KBM-7 (cell line): ENCODE measurements at places on chromosomes 3 and 15.

DNA sequence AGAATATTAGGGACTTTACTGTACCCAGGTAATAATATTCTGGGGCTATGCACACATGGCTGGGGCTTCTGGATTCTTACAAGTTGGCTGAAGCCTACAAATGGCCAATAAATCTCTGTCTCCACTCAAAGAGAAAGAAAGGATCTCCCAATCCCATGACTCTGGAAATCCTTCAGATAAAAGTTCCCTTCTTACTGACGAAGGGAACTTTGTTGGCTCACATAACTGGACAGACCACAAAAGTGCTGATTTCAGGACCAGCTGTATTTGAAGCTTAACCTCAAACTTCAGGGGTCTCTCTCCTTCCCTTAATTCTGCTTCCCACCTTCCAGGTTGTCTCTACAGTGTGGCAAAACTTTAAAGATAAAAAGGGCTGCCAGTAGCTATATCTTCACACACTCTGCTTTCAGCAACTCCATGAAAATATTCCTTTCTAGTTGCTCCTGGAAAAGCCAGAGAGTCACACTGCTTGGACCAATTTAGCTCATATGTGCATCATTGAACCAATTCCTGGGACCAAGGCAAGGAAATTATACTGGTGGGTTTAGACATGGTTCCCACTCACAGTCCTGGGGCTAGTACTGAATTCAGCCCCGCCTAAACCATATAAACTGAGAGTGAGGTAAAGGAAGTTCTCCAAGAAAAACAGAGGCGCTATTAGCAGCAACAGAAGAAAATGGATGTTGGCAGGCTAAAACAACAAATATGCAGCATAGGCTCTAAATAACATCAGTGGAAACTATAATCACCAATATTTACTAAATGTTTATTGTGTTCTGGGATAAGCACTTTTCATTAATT lies 290.0 kb upstream of the GADL1 start:
- no peak for DNase-seq

GRCh38 chr3:57998366-57999283 lies 9.6 kb upstream of the FLNB start:
- DNase-seq: peak; percentile 51

- DNase-seq: no peak
These were observed 1438.2 kb downstream of the ZPLD1 start for GRCh38 chr3:103873021-103873420.

DNA sequence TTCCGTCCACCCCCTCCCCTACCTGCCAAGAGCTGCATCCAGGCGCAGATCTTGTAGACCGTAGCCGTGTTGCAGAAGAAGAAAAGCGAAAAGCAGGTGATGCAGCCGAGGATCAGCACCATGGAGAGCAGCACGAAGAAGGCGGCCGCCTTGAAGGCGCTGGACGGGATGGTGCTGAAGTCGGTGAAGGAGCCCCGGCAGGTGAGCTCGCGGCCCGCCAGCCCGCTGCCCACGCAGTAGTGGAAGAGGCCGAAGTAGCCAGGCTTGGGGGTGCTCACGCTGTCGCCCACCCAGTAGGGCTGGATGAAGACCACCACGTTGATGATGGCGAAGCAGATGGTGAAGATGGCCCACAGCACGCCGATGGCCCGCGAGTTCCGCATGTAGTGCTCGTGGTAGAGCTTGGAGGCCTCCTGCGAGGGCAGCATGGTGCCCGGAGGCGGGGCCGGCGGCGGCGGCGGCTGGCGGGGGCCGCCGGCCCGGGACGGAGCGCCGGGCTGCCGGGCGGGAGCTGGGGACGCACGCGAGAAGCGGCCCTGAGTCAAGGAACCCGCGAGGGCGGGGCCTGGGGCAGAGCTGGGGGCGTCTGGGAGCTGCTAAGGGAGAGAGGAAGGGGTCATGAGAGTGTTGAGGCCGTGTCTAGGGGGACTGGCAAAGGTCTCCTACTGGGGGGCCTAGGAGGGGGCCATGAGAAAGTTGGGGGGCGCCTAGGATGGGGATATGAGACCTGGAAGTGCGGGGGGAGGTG lies 1.2 kb downstream of the LHFPL4 start:
- DNase-seq: peak; percentile 58

DNA sequence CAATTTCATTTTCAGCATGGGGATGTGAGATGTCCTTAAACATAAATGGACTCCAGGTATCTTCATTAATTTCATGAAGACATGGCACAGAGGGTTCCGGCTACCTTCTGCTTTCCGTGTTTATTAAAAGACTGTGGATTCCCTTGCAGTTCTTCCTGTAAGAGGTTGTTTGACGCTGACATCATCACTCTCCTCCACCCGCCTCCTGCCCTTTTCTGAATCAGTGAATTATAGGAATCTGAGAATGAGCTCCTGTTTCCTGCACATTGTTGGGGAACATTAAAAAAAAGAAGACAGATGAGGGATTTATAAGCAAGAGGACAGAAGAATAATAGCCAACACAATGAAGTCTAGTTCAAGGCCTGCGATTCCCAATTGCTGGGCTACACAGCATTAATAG lies 191.3 kb downstream of the LPP start:
- DNase-seq: no peak

DNA sequence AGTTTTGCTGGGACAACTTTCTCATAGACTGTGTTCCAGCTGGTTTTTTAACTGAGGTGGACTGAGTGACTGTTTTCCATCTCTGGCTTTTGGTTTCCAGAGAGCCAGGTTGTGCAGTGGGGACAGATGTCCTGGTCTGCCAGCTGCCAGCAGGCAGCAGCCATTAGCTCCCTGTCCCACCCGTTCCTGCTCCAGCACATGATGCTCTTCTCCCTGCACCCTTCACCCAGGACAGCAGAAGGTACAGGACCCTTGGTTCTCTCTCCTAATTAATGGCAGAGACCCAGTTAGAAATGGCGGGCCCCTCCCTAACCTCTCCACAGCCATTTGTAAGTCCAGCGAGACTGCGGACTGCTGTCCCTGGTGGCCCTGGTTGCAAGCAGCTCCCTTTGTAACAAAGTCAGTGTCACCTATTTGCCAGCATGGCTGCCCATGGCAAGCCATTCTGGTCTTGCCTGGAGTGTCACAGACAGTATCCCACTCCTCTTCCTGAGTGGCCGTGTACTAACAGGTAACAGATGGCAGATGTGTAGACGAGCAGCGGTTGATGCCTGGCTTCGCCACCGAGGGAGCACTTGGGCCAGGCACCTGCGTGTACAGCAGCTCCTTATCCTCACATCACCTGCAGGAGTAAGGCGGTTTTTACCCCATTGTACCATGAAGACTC lies 148.3 kb downstream of the DNAJB8 start:
- DNase-seq: no peak

DNA sequence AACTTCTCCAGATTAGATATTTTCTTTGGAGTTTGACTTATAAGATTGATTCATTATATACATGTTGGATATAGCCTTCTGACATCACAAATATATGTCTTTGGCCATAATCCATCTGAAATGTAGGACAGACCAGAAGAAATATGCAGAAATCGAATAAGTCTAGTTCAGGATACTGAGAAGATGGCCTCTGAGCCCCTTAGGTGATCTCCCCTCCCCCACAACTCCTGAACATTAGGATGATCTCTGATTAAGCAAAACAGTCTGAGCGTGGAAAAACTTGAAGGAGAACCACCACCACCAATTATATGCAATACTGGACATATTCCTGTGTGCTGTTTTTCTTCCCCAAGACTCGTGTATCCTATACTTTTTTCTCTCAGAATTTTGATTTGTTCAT lies 3.2 kb downstream of the SETD5 start:
- no peak for DNase-seq

- DNase-seq: no peak
These were observed 47.1 kb downstream of the CORO2B start for GRCh38 chr15:68625853-68626252.

DNA sequence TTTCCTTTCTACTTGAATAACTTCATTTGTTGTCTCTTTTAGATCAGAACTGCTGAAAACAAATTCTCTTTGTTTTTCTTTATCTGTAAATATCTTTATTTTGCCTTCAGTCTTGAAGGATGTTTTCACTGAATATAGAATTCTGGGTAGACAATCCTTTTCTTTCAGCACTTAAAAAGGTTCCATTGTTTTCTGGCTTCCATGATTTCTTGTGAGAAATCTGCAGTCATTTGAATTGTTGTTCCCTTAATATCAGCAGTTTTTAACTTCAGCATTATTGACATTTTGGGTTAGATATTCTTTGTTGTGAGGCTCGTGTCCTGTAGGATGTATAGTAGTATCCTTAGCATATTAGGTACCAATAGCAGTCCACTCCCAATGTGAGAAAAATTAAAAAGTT lies 65.8 kb downstream of the SV2B start:
- DNase-seq: no peak

DNA sequence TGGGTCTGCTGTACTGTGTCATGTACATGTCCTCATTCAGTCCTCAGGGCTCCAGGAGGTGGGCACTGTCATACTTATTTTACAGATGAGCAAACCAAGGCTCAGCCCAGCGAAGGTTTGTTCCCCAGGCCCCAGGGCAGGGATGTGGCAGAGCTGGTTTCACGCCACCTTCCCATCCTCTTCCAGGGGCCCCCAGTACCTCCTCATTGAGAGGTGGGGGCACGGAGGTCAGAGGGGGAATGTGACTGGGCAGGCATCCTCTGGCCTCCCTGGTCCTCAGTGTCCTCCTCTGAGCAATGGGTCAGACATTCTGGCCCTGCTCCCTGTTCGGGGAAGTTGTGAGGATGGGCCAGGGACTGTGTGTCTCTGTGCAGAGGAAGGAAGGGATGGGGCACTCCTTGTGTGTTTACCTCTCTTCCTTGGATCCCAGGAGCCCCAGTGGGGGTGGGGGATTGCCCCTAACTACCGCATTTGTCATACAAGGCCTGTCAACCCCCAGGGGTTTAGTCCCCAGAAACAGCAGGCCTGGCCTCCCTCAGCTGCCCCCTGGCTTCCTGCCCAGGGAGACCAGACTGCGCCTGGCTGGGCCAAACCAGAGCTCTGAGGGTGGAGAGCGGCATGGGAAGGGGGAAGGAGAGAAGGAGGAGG lies 65.9 kb upstream of the LCTL start:
- peak; percentile 77 for DNase-seq
